ENCODE measurements at places on chromosomes 12 and 14.

DNA sequence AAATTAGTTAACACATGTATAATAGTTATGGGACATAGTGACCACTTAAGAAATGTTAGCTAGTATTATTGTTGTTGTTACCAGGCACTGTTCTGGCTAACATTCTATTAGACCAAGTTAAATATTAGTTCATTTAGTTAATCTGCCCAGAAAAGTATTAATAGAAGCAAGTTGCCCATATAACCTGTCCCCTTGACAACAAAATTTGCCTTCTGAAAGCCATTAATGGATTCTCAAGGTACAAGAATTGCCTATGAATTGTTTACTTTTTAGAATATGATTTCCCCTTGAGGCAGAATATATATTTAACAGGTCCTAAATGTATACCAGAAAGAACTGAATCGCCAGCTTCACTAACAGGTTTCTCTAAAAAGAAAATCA lies 167.3 kb upstream of the TMCC3 start:
- H3K36me3 ChIP-seq: no peaks in the 10 kb centered on the region
- H3K4me1 ChIP-seq: no peaks in the 10 kb centered on the region
- H3K27me3 ChIP-seq: no peaks in the 10 kb centered on the region
- H3K27ac ChIP-seq: no peak overlapping the region

- H3K36me3 ChIP-seq: peaks cover 5% of the 10 kb centered on the region
- no peaks in the 10 kb centered on the region for H3K27me3 ChIP-seq
- H3K4me1 ChIP-seq: no peaks in the 10 kb centered on the region
- no peak overlapping the region for H3K4me3 ChIP-seq
These were observed 102.0 kb downstream of the PEBP1 start for GRCh38 chr12:118237908-118238307.

DNA sequence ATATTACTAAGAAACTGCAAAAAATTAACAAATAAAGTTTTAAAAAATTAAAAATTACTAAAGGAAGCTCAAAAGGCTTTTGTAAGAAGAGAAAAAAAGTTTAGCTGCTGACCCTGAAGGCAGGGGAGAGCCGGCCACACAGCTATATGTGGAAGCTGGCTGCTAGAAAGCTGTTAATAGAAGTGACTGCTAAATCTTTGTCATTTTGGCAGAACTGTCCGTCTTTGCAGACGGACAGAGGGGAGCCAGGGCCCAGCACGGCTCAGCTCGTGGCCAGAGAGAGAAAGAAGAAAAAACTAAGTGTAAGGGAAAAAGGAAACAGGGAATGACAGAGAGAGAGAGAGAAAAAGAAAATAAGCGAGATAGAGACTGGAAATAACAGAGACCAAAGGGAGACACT lies 27.9 kb downstream of the PRMT8 start:
- H3K4me1 ChIP-seq: no peaks in the 10 kb centered on the region
- DNase-seq: no peak
- H3K27me3 ChIP-seq: no peaks in the 10 kb centered on the region
- no peaks in the 10 kb centered on the region for H3K36me3 ChIP-seq
- no peak overlapping the region for H3K4me3 ChIP-seq
- H3K27ac ChIP-seq: no peak overlapping the region

GRCh38 chr12:110249716-110250225 lies 31.3 kb upstream of the ATP2A2 start:
- DNase-seq: no peak
- H3K27me3 ChIP-seq: no peaks in the 10 kb centered on the region
- H3K4me3 ChIP-seq: no peak overlapping the region
- no peaks in the 10 kb centered on the region for H3K36me3 ChIP-seq
- H3K27ac ChIP-seq: peak overlapping the region; percentile 55

GRCh38 chr14:102063808-102064429 lies 22.9 kb downstream of the HSP90AA1 start:
- no peak overlapping the region for H3K4me3 ChIP-seq
- no peaks in the 10 kb centered on the region for H3K36me3 ChIP-seq
- no peaks in the 10 kb centered on the region for H3K27me3 ChIP-seq
- no peak for DNase-seq

DNA sequence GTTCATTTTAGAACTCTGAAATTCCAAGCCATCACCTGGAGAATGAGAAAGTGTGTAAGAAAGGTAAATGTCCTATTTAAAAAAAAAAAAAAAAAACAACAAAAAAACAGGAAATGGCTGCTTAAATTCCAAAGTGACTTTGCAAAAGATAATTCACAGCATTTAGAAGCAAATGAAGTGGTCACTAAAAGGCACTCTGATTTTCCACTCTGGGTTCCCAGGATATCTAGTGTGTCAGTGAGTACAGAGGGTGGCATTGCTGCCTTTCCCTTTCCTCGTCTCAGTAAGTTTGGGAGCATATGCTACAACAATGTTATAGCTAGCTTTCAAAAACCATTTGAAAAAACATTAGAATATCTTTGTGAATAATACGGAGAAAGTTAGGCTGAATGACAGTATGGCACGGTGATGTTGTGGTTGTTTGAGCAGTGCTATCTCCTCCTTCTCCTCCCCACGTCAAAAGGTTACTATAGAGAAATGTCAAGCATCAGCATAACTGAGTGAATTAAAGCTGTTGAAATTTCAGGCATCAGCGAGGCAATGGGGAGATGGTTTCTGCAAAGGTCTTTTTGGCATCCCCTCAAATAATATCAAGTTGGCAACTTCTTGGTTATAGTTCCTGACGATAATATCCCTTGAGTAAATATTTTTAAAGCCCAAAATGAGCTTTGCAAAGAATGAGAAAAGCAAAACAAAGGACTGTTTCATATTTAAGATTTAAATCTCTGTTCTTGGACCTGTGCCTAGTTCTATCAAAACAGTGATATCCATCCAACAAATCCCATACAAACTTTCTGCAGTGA lies 164.5 kb upstream of the E2F7 start:
- no peaks in the 10 kb centered on the region for H3K36me3 ChIP-seq
- no peak overlapping the region for H3K27ac ChIP-seq
- no peaks in the 10 kb centered on the region for H3K27me3 ChIP-seq
- no peak for DNase-seq

GRCh38 chr12:18462442-18462841 lies 201.1 kb downstream of the PIK3C2G start:
- H3K27ac ChIP-seq: no peak overlapping the region
- H3K4me1 ChIP-seq: no peaks in the 10 kb centered on the region
- no peaks in the 10 kb centered on the region for H3K36me3 ChIP-seq
- DNase-seq: no peak
- H3K27me3 ChIP-seq: no peaks in the 10 kb centered on the region

GRCh38 chr14:35416108-35416750 lies 11.7 kb upstream of the NFKBIA start:
- H3K36me3 ChIP-seq: no peaks in the 10 kb centered on the region
- DNase-seq: no peak
- H3K4me3 ChIP-seq: no peak overlapping the region

DNA sequence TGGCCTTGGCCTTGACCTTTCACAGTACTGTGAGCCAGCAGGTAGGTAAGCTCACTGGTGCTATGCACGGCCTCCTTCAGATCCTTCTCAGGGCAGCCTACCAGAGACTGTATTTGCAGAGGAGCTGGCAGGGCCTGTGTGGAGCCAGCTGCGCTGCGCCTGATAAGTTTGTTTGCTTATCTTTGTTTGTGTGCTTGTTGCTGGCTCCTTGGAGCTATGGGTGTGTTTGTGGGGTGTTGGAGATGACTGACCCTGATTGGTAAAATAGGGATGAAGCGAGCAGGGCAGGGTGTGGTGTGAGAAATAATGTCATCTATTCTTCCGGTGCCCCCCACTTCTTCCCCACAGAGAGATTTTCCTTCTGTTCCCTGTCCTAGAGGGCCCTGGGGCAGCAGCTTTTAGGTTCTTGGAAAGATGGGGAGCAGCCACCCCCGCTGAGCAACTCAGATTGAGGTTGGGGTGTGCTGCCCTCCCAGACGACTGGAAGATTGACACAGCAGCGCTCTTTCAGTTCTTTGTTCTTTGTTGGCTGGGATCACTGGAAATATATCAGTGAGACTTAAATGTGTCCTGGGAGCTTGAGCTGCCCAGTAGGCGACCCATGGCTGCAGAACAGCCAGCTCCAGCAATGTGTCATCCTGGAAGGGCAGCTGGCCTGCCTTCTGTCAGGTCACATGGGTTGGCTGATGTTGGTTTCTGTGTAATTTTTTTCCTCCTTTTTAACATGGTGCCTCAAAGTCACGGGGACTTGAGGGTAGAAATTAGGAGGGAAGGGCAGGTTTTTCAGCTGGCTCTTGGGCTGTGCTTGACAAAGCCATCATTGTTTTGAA lies 19.6 kb downstream of the MLXIP start:
- H3K27me3 ChIP-seq: no peaks in the 10 kb centered on the region
- H3K36me3 ChIP-seq: no peaks in the 10 kb centered on the region
- H3K4me1 ChIP-seq: peaks cover 65% of the 10 kb centered on the region
- H3K27ac ChIP-seq: peak overlapping the region; percentile 63
- DNase-seq: no peak
- peak overlapping the region; percentile 9 for H3K4me3 ChIP-seq

- H3K36me3 ChIP-seq: no peaks in the 10 kb centered on the region
- no peaks in the 10 kb centered on the region for H3K27me3 ChIP-seq
- H3K4me3 ChIP-seq: no peak overlapping the region
- H3K27ac ChIP-seq: no peak overlapping the region
These were observed 24.7 kb downstream of the ITPK1 start for GRCh38 chr14:93090826-93091555.

DNA sequence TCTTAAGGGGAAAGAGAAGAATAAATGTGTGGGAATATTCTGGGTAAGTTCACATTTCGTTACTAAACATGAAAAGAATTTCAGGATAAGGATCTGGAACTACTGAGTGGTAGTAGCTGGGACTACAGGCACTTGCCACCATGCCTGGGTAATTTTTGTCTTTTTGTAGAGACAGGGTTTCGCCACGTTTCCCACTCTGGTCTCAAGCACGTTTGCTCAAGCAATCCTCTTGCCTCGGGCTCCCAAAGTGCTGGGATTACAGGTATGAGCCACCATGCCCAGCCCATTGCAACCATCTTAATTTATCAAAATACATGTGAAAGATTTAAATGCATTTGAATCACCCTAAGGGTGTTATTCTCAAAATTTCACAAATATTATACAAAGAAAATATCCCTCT lies 26.4 kb downstream of the ITPR2 start:
- H3K4me1 ChIP-seq: peaks cover 22% of the 10 kb centered on the region
- H3K4me3 ChIP-seq: no peak overlapping the region
- no peak overlapping the region for H3K27ac ChIP-seq
- no peaks in the 10 kb centered on the region for H3K36me3 ChIP-seq

- no peak for DNase-seq
- H3K27ac ChIP-seq: no peak overlapping the region
- H3K27me3 ChIP-seq: no peaks in the 10 kb centered on the region
- no peaks in the 10 kb centered on the region for H3K36me3 ChIP-seq
- no peaks in the 10 kb centered on the region for H3K4me1 ChIP-seq
- H3K4me3 ChIP-seq: no peak overlapping the region
These were observed 26.3 kb downstream of the LRTM2 start for GRCh38 chr12:1846421-1847405.

- DNase-seq: no peak
- H3K27me3 ChIP-seq: no peaks in the 10 kb centered on the region
- no peak overlapping the region for H3K4me3 ChIP-seq
- peaks cover 10% of the 10 kb centered on the region for H3K4me1 ChIP-seq
- H3K36me3 ChIP-seq: no peaks in the 10 kb centered on the region
These were observed 53.6 kb downstream of the DYRK2 start for GRCh38 chr12:67702136-67702535.

DNA sequence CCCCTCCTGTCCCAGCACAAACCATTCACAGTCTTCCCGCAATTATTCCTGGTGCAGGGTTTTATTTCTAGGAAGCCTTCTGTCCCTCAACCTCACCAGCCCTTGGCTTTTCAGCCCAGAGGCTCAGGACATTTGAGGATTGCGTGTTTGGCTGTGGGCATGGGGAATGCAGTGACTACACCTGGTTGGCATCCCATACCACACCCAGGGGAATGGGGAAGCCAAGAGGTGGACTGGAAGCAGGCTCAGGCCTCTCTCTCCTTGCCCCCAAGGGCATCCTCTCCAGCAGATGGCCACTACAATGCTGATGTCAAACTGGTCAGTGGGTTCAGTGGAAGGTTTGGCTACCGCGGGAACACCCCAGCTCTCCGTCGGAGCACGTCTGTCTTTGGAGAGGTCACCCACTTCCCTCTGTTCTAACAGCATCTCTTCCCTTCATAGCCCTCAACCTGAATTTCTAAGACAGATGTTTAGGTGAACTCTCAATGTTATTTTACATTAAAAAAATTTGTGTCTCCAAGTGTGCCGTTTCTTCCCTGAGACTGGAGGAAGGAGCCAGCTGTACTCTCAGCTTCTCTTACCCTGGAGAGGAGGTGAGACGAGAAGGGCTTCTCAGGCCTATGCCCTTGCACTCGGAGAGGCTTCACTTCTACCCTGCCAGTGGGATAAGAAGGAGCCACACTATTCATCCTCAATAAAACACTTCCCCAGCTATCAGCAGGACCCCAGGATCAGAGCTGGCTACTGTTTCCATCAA lies 35.5 kb downstream of the DCAF4 start:
- no peaks in the 10 kb centered on the region for H3K4me1 ChIP-seq
- no peak overlapping the region for H3K27ac ChIP-seq
- H3K27me3 ChIP-seq: no peaks in the 10 kb centered on the region
- H3K4me3 ChIP-seq: no peak overlapping the region

DNA sequence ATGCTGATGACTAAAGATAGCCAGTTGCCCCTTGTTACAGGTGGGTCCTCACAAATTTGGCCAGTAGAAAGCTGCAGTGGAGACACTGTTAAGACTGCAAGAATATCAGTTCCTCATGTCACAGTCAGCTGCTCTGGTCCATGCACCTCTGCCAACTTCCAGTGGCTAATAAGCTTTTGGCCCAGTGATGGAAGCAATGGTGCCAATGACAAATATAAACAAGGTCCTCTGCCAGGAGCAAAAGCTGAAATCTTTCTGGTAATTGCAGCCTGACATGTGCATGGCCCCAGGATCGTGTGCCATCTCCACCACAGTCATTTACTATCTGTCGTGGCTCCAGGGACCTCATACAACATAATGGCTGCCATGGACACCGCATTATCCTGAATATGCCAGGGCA lies 85.4 kb upstream of the TMEM260 start:
- no peaks in the 10 kb centered on the region for H3K4me1 ChIP-seq
- no peaks in the 10 kb centered on the region for H3K36me3 ChIP-seq
- no peak overlapping the region for H3K27ac ChIP-seq
- no peak for DNase-seq

DNA sequence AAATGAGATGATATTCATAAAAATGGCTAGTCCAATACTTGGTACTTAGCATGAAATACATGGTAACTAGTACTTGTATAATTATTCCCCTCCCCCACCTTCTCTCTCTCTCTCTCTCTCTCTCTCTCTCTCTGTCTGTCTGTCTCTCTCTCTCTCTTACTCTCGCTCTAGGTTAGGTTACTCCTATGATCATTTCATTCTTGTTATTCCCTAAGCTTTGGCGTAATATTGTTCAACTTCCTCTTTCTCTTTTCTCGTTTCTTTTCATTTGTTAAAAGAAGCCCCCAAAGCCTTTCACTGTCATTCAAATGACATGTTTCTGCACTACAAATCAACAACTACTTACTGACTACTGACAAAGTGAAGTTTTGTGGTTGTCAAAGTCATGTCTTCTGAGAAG lies 89.8 kb downstream of the GRIP1 start:
- no peaks in the 10 kb centered on the region for H3K4me1 ChIP-seq
- H3K4me3 ChIP-seq: no peak overlapping the region
- no peaks in the 10 kb centered on the region for H3K27me3 ChIP-seq
- no peak overlapping the region for H3K27ac ChIP-seq

All from thoracic aorta (tissue), 2 donors.